ENCODE measurements at places on chromosomes 13 and 19.

- DNase-seq: no peak
These were observed 261.8 kb downstream of the KLF12 start for GRCh38 chr13:73872397-73872796.

- no peak for DNase-seq
These were observed 101.1 kb upstream of the FRY start for GRCh38 chr13:31930490-31930889.

DNA sequence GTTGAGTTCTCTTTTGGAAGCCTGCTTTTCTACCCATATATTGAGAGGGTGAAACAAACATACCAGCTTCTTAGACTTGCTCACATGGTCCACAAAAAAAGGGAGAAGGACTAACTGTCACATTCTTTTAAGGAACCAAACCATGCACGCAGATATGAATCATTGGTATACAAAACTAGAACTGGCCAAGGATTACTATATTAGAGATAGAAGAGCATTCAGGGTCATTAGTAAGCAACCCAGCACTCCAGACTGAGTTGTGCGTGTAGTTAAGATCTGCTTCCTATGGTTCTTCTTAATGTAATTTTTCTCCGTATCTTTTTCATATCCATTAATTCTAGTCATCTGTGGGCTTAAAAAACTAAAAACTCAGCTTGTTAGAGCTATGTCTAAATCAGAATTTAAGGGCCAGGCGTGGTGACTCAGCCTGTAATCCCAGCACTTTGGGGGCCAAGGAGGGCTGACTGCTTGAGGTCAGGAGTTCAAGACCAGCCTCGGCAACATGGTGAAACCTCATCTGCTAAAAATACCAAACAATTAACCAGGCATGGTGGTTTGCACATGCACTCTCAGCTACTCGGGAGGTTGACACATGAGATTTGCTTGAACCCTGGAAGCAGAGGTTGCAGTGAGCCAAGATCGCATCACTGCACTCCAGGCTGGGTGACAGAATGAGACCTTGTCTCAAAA is 19.6 kb downstream of the ALG5 start:
- DNase-seq: no peak

DNA sequence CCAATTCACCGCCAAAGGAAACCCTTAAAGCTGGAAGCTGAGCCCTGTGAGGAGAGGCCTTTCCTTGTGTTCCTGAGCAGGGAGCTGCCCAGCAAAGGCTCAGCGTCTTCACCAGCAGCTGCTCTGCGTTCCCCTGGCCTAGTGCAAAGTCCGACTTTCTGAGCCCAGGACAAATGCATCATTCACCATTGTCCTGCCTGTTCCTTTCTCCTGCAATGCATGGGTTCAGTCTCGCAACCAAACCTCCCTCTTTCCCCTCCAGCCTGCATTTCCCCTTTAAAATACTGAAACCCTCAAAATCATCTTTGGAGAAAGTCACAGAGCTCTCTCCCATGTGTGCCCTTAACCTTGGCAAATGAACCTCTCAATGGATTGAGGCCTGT is 12.9 kb upstream of the TMEM255B start:
- DNase-seq: no peak

GRCh38 chr13:75790198-75790970 is 154.3 kb downstream of the LMO7 start:
- no peak for DNase-seq

GRCh38 chr19:2491130-2491801 is 15.3 kb downstream of the GADD45B start:
- DNase-seq: no peak

- DNase-seq: no peak
These were observed 14.9 kb downstream of the TMEM161A start for GRCh38 chr19:19123386-19123785.
